NCI-H2081 treated with DMSO at 0.1 percent for 48 hours (cell line): ENCODE measurements at places on chromosomes 3 and 15.
A peak's percentile ranks its signal among the peaks of the same experiment; 100 is the strongest.

GRCh38 chr15:65369651-65370050 is 8.2 kb downstream of the IGDCC3 start:
- no peak for DNase-seq

DNA sequence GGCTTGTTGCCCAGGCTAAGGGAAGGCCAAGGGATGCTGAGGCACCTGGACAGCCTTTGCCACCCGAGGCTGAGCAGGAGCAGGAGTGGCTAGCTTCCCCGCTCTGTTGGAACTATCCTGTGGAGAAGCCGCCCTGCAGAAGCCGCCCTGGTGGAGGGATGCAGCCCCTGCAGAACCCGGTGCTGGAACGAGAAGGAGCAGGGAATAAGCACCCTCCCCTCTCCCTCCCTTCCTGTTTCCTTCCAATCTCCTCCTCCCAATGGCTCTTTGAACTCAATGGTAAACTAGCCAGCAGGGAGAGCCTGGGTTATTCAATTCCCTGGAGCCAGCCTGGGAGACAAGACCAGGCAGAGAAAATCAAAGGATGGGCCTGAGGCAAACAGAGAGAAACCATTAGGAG is 11.8 kb upstream of the HRG start:
- no peak for DNase-seq

DNA sequence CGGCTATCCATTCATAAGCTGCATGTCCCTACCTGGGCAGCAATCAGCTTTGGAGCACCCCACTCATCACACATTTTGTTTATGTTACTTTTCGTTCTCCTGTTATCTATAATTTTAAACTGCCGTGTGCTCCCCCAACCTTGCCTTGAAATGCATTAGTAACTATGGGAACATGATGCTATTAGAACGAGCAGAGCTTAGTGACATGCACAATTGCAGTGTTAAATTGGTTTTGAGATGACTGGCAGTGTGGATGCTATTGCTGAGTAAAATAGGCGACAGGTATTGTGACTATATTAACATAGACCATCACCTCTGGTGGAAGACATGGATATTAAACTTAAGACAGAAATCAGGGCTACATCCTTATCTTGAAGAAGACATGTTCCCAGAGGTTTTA is 191.6 kb downstream of the KCNAB1 start:
- no peak for DNase-seq

- DNase-seq = no peak
These were observed 33.3 kb downstream of the MAPK6 start for GRCh38 chr15:52052066-52052935.

DNA sequence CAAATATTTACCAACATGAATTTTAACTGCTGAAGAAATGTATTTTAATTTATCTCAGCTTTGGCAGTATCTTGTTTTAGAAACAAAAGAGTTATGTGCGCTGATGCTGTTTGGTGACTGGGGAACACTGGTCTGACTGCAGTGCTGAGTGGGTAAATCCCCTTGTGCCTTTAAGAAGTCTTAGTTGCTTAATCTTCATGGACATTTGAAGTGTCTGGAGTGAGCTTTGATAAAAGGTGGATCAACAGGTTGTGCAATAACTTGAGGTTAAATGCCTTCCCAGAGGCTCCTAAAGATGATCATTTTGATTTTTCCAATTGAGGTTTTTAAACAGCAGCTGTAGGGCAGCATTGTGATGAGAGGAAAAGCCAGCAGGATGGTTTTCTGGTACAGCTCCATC is 68.7 kb downstream of the TP63 start:
- DNase-seq = no peak

GRCh38 chr3:177978946-177979345 is 557.3 kb upstream of the KCNMB2 start:
- no peak for DNase-seq

- DNase-seq = no peak
These were observed 107.0 kb downstream of the IQSEC1 start for GRCh38 chr3:12965999-12966846.

- no peak for DNase-seq
These were observed 167.8 kb downstream of the CHST2 start for GRCh38 chr3:143287403-143287802.

- no peak for DNase-seq
These were observed 32.7 kb downstream of the HDC start for GRCh38 chr15:50232791-50233190.

- DNase-seq = no peak
These were observed 30.1 kb downstream of the DIS3L start for GRCh38 chr15:66323312-66323928.

GRCh38 chr3:49469037-49469935 is 781 bp upstream of the DAG1 start:
- DNase-seq = no peak

GRCh38 chr15:26738996-26739395 is 33.9 kb downstream of the GABRB3 start:
- no peak for DNase-seq

DNA sequence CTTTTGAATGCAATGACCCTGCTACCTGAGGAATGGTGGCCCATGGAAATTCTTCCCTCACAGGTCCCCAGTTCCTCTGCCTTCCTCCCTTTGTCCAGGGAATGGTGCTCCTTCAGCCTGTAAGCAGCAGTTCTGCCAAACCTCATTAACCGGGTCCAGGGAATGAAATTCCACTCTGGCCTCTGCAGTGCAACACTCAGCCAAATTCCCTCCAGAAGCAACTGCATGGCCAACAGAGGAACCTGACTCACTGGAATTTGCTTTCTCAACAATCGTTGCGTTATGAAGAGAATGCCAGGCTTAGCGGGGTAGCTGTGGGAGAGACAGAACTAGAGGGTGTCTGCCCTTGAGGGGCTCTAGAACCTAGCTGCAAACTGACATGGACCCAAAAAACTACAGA is 449.4 kb upstream of the PROK2 start:
- DNase-seq = no peak

- no peak for DNase-seq
These were observed 158.7 kb downstream of the CGGBP1 start for GRCh38 chr3:87900061-87900460.

- DNase-seq = no peak
These were observed 29.7 kb upstream of the RNF7 start for GRCh38 chr3:141708367-141708766.

DNA sequence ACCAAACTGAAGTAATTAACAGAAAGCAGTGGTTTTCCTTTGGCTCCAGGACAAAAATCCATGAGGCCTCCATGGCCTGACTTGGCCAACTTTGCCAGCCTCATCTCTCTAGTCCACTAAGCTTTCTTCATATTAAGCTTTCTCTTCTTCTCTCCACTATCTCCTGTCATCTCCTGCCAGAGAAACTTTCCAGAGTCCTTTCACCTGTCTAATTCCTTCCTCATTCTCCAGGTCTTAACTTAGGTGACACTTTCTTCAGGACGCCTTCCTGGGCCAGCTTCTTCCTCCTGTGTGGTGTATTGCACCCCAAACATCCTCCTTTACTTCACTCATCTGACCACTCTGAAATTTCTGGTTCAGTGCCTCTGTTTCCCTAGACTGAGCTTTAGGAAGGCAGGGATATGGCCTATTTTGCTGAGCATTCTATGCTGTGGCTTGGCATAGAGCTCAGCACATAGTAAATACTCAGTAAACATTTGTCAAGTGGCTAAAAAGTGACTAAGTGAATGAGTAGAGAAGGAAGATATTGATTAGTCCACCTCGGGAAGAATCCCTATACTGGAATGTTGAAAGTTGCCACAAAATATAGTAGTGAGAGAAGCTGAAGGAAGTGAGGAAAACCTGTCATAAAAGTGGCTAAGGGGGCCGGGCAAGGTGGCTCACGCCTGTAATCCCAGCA is 34.6 kb upstream of the IGF2BP2 start:
- DNase-seq = no peak

GRCh38 chr15:40106203-40107161 is 2.2 kb downstream of the BMF start:
- DNase-seq = no peak

- DNase-seq = no peak
These were observed 340.8 kb upstream of the CTDSPL start for GRCh38 chr3:37520907-37521341.

GRCh38 chr3:144351011-144351410 is 379.4 kb downstream of the DIPK2A start:
- DNase-seq = no peak

DNA sequence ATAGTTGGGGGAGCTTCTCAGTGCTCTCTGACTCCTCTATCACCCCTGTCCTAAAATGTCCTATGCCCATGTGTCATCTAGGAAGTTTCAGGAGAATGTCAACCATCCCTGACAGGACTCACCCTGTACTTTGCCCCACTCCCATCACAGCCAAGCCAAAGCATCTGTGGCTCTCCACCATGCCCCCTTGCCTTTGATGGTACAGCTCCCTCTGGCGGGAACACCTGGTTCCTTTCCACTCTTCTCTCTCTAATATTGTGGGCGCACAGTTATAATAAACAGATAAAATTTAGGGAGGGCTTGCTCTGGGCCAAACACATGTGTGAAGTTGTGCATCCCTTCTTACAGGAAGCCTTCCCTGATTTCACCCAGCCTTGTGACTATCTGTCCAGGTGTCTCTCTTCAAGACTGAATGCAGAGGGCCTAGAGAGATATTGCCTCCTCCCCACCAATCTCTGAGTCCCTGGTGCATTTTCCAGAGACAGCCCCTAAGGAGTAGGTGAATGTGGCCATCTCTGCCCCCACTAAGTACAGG is 62.8 kb downstream of the ISG20 start:
- DNase-seq = no peak

GRCh38 chr3:27141668-27142067 is 227.5 kb downstream of the NEK10 start:
- DNase-seq = no peak

GRCh38 chr3:151955356-151955755 is 81.9 kb downstream of the SUCNR1 start:
- DNase-seq = no peak

DNA sequence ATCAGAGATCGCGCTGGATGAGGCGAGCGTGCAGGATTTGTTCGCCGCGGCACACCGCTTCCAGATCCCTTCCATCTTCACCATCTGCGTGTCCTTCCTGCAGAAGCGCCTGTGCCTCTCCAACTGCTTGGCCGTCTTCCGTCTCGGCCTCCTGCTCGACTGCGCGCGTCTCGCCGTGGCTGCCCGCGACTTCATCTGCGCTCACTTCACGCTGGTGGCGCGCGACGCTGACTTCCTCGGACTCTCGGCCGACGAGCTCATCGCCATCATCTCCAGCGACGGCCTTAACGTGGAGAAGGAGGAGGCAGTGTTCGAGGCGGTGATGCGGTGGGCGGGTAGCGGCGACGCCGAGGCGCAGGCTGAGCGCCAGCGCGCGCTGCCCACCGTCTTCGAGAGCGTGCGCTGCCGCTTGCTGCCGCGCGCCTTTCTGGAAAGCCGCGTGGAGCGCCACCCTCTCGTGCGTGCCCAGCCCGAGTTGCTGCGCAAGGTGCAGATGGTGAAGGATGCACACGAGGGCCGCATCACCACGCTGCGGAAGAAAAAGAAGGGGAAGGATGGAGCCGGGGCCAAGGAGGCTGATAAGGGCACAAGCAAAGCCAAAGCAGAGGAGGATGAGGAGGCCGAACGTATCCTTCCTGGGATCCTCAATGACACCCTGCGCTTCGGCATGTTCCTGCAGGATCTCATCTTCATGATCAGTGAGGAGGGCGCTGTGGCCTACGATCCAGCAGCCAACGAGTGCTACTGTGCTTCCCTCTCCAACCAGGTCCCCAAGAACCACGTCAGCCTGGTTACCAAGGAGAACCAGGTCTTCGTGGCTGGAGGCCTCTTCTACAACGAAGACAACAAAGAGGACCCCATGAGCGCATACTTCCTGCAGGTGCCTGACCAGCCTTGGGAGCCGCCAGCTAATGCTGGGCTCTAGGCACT is 819 bp downstream of the KLHL40 start:
- no peak for DNase-seq

DNA sequence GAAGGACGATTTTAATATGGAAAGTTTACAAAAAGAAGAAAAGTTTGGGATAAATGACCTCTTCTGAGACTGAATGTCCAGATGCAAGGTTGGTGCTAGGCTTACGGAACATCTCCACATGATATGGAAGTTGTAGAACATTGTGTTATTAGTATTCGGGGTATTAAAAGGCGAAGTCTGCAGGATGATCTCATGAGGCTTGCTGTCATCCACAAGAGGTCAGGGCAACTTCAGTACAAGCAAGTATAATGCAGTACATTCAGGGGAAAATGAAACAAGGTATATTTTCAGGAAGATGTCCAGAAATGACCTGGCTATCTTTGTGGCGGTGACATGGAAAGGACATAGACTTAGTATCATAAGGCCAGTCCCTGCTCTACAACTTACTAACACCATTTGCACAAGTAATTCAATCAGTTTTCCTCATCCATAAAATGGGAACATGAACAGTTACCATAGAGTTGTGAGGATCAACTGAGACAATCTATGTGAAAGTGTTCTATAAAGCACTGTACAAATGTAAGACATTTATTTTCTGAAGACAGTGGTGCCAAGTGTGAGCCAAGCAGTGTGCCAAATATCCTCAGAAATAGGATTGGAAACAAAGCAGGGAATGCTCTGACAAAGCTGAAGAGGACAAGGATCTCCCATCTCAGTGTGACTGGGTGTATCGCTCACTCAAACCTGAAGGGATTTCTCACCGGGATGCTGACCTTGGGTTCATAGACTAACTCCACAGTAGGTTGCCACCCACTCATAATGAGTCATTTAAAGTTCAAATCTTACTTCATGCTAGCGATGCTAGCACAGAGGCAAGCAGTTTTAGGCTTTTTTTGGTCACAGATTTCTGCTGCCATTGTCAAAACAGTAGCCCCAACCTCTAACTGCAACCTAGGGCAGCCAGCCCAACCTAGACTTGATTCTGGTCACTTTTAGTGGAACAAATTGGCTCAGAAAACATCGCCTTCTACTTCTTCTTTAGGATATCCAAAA is 118.3 kb downstream of the TIGIT start:
- no peak for DNase-seq

GRCh38 chr15:79529157-79529785 is 97.1 kb downstream of the MINAR1 start:
- no peak for DNase-seq

DNA sequence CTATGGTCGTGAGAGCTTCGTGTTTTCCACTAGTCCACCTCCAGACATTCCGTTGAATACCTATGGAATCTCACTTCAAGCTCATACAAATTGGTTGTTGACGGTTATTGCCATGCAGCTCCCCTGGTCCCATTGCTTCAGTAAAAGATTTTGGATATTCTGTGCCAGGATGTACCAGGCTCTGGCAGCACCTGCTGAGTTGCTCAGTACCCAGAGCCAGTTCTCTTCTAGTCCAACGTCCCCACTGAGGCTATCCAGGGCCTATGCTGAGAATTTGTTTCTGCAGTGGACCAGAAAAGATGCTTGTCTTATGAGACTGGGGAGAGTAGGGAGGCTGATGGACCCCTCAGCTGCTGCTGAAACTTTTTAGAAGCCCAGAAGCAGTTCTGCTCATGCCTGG is 278.9 kb downstream of the FEZF2 start:
- DNase-seq = no peak

DNA sequence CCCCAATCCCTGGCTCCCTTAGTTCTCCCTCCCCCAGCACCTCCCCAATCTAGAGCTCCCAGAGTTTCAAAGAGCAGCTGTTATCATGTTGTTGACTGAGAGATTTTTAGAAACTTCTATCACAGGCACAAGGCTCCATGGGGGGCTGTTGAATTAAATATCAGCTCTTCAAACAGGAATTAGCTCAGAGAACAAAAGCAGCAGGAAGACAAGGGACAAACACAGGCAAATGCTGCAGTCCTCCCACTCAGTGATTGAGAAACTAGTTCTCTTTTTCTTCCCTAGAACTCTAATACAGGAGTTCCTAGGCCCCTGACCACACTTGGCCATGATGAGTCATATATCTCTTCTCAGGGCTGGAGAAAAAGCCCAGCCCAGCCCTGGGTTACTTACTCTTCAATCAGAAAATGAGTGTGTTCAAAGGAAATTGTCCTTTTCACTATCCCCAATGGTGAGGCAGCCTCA is 262.1 kb downstream of the IGSF11 start:
- peak; percentile 20 for DNase-seq
